ENCODE measurements at places on chromosomes 12 and 14.

DNA sequence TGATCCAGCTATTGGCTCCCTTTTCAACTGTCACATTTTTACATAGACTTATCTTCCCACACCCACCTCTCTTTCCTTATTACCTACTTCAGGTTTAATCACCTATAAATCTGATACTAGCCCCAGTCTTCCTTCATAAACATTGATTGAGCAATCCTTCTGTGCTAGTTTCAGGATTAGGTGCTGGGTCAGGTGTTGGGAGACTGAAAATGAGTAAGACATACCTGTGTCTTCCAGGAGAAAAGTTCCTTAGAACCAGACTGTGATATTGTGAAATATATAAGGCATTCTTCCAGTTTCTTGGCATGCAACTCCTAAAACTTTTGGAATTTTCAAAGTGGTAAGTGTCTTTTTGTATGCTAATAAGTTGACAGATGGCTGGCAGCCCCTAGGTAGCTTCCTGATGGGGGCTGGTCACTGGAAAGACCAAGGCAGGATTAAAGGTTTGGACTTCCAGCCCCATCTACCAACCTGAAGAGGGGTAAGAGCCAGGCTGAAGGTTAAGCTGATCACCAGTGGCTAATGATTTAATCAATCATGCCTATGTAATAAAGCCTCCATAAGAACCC lies 4.6 kb downstream of the ANO6 start:
- no peak for DNase-seq

- no peak for DNase-seq
Observed at GRCh38 chr12:34350092-34351041, 328.1 kb downstream of the ALG10 start.

- DNase-seq = no peak
Observed at GRCh38 chr12:131345521-131346436, 365.1 kb upstream of the SFSWAP start.

GRCh38 chr14:46820291-46820690 lies 168.7 kb upstream of the RPL10L start:
- no peak for DNase-seq

- DNase-seq = no peak
Observed at GRCh38 chr14:42633504-42634095, 1026.9 kb downstream of the LRFN5 start.

DNA sequence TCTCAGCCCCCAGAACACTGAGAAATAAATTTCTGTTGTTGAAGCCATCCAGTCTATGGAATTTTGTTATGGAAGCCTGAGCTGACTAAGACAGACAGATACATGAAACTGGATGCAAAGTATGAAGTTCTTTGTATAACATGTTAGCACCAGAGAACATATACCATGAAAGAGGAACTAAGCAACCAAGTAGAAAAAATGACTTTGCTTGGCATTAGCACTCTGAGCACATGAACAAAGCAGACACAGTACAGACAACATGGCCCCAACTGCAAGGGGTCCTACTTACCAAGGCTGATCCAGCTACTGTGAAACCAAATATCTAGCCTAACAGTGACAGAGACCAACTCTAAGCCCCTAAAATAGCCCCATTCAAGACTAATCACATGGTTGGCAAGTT lies 13.8 kb downstream of the EXOC5 start:
- DNase-seq = no peak

Measured in CD4-positive, alpha-beta T cell treated with Interleukin-6 at 100 ng/mL for 8 hours (primary cell).